ENCODE measurements at places on chromosomes 12 and 14.

DNA sequence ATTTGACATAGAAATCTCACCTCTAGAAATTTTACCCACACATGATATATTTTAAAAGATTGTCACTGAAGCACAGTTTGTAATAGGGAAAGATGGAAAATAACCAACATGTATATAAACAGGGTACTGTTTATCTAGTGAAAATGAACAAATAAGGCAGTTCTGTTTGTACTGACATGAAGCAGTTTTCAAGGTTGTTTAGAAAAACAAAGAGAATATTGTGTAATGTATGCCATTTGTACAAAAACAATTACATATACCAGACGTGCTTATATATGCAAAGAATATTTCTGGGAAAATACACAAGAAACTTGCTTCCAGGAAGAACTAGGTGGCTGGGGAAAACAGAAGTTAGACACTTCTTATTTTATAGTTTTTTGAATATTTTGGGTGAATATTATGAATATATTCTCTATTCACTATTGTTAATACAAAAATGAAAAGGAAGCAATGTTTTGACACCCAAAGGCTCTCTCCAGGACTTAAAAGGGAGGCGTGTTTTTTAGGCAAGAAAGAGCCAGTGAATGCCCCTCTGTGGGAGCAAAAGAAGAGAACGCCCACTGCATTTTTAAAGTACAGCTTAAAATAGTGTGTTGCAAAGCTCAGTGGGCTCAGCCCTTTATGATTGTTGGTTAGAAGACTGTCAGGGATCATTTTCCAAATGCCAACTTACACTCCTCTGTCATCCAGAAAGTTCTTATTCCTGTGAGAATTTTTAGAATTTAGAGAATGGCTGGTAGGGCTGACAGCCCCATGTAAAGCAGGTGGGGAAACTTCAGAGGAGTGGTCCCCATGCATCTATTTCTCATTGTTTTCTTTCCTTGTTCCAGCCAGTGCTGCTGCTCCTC is 59.6 kb upstream of the FERMT2 start:
- DNase-seq, result no peak

- DNase-seq, result no peak
Observed at GRCh38 chr12:96046543-96047228, 11.3 kb upstream of the LTA4H start.

- DNase-seq, result no peak
Observed at GRCh38 chr14:24037658-24038037, 14.2 kb upstream of the CARMIL3 start.

DNA sequence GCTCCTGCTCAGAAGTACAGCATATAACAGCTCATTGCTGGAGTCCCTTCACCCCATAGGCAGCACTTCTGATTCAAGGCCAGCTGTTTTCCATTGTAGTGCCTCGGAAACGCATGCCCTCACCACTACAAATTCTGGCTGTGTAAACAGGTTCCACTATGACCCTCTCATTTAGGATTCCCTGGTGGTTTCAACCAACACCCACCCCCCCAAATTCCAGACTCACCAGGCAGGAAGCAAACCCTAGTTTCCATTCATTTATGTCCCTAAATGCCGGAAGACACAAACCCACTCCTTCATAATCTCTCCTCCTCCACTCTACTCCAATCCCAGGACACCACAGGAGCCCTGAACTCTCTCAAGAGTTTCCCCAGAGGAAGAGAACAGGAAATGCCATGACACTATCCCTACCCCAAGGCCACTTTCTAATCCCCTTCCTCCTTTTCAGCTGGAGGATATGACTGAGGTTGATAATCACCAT is 75.9 kb upstream of the TMPO start:
- DNase-seq, result no peak

DNA sequence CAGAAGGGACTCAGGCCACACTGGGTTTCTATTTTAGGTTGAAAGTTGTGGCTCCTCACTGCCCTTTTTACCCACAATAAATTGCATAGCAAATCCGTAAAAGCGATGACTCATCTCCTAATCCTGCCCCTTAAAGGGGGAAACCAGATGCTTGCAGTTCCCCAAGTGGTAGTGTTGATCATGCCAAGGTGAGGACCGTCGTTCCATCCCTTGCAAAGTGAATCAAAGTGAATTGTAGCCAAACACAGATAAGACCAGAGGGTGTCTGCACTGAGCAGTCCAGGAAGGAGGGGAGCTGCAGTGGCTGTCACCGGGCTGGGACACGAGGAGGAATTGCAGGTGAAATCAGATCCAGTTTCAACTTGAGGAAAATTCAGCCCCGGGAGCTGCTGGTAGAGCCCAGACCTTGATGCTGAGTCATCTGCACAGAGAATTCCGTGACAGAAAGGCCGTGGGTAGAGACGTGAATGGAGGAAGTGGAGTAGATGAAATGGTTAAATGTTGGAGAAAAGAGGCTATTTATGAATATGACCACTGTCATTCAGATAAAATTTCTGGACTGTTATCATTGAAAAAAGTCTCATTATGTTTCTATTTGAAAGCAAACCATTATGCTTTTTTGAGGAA is 44.2 kb upstream of the MMP17 start:
- DNase-seq, result no peak
